BE2C (cell line): ENCODE measurements at places on chromosomes 7 and 10.

DNA sequence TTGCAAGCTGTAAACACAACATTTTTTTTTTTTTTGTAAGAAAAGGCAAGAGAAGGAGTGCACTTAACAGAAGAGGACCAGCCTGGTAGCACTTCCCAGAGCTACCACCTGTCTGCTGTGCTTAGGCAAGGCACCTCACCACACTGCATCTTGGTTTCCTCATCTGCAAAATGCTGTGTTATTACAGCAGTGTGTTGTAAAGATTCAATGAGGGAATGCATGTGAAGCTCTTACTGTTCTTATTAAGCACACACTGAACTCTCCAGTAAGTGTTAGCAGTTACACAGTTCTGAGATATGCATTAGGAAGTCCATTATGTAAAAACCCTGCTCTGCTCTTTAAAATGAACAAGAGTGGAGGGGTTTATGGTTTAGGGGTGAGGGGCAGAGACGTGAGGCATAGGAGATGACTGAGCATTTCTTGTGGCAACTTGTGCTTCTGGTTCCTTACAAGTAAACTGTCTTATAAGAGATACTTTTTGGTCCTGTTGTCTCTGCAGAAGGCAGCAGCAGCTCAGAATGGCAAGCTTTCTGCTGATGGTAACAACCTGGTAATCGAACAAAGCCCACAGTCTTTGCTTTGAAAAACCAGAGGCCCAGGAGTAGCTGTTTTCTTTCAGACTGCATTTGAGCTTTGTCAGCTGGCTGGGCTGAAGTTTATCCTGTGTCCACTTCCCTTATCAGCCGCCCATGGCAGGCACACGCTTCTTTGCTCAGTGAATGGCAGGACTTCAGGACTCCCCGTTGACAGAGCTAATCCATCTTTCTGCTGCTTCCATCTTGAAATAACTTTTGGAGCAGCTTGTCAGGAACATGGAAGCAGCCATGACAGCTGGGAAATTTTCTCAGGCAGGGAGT is 98.8 kb upstream of the BMPER start:
- no peak for DNase-seq

DNA sequence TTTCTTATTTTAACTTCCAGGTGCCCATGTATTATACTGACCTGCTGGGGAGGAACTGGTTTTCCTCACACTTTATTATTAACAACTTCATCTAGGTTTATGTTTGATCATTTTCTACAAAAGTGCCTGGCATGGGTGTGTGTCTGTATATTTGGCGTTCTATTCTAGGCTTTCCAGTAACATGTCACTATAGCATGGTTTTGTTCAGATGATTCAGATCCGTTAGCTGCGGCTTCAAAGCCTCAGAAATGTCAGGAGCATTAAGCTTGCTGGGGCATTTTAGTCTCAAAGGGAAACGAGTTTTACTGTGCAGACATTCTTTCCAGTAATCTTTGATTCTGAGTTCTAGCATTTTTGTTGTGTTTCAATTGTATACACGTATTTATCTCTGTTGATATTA is 2.3 kb downstream of the INPP5A start:
- DNase-seq, result no peak

DNA sequence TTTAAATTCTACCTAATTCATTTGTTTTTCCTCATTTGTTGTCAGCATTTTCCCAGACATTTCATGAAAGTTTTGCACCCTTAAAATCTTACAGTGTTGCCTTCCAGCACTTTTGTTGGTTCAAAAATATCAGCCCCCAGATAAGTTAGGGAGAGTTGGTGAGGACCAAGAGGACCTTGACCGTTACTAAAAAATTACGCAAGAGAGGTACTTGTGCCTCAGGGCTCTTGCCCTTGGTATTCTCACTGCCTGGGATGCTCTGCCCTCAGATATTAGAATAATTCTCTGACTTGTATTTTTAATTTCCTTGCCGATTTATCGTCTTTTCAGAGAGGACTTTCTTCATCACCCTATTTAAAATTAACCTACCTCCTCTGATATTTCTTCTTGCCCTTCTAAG is 3.5 kb upstream of the AKR1B15 start:
- DNase-seq, result no peak

GRCh38 chr7:134153493-134154136 is 26.5 kb downstream of the LRGUK start:
- DNase-seq, result no peak

DNA sequence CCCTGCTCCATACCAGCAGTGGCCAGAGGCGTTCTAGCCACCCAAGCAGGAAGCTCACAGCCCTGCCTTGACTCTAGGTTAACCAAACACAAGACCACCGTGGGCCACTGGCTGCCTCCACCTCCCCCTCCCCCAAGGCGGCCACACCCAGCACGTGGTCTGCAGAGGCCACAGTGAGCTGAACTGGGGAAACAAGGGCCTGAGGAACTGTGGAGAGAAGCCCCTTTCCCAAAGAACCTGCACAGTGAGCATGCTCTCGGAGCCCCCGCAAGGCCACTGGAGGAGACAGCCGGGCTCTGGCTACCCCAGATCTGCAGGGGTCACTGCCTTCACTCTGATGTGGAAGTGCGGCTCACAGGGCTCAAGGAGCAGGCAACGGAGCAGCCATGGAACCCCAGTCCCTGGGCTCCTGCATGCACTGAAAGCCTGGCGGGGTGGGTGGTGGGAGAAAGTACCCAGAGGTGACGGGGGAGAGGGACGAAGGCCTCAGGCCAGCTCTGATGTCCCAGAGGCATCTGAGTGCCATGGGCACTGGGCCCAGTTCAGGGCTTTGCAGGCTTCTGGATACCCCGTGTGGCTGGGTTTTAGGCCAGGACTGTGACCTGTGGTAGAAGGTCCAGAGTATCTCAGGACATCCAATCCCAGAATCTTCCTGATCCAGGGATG is 189.2 kb downstream of the EBF3 start:
- DNase-seq, result no peak

DNA sequence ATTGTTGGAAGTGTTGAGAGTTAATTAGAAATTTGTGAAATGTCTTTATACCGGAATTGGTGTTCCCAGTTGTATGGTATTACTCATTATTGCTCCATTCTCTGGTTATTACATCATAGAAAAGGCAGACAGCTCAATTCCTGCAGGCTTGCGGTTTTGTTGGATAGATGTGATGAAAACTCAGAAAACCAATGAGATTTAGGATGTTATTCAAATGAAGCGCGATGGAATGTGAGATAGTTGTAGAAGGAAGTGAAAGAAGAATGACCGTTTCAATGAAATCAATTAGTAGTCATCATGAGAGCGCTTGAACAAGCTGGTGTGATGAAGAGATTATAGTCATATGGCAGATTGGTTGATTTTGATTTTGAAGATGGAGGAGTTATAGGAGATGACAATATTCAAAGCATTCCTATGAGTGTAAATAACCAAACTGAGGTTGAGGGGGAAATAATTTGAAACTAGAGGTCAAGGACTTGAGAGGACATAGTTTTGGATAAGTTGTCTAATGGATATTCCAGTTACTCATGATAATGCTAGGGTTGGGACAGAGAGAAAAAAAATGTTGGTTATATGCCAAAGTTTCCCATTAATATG is 991.5 kb downstream of the NRG3 start:
- DNase-seq, result no peak

- no peak for DNase-seq
Measured at GRCh38 chr10:113348694-113349093, 204.2 kb upstream of the HABP2 start.

DNA sequence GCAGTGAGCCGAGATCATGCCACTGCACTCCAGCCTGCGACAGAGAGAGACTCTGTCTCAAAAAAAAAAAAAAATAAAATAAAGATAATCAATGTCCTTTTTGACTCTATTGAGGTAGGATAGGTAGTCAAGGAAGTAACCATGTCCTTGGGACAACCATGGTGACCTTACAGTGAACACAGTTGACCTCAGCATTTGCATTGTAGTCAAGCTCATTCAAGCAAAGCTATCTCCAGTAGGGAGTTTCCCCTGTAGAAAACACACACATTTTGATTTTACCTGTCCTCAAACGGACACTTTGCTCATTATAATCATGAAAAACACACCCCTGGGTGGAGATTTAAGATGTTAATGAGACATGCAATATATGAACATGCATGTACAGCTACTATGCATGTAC is 171.7 kb downstream of the KIF20B start:
- DNase-seq, result no peak

- DNase-seq, result no peak
Measured at GRCh38 chr10:98569853-98570252, 123.1 kb upstream of the HPS1 start.

GRCh38 chr10:90738885-90739284 is 119.0 kb downstream of the HTR7 start:
- DNase-seq, result no peak

DNA sequence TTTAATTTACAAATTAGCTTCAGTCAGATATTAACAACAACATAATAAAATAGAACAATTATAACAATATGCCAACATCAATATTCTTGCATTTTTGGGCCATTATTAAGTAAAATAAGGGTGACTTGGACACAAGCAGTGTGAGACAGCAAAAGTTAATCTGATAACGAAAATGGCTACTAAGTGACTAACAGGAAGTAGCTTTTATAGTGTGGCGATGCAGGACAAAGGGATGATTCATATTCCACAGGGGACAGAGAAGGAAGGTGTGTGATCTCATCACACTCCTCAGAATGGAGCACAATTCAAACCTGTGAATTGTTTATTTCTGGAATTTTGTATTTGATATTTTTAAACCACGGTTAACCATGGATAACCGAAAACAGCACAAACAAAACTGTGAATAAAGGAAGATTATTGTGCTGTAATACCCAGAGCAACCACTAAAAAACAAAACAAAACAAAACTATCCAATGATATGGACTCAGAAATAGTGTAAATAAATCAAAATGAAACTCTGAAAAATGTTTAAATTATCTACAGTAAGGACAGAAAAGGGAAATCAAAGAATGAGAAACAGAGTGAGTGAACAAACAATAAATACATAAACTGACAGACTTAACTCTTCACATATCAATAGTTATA is 66.9 kb upstream of the TFEC start:
- no peak for DNase-seq

- DNase-seq, result no peak
Measured at GRCh38 chr10:119166564-119166963, 1.1 kb upstream of the SFXN4 start.

- DNase-seq, result peak; percentile 60
Measured at GRCh38 chr10:111127081-111127848, 50.4 kb downstream of the ADRA2A start.

- no peak for DNase-seq
Measured at GRCh38 chr10:42242135-42242805, 396.1 kb downstream of the ZNF33B start.

DNA sequence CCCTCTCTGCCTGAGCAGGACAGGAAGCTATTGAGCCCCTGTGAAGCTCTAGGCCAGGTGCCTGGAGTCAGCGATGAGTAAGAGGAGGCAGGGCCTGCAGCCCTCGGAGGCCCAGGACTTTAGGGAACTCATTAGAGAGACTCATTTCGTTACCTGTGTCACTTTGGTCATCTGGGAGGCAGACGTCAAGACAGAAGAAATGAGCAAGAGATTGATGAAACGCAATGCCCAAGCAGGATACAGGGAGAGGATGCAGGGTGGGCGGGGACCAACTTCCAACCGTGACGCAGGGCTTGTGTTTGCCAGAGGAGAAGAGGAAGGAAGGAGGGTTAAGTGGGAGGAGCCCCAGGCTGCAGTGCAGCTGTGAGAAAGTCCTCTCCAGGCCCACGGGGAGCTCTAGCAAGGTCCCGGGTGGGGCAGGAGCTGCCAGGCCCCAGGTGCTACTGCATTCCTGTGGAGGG is 26.4 kb upstream of the GNA12 start:
- peak; percentile 52 for DNase-seq

DNA sequence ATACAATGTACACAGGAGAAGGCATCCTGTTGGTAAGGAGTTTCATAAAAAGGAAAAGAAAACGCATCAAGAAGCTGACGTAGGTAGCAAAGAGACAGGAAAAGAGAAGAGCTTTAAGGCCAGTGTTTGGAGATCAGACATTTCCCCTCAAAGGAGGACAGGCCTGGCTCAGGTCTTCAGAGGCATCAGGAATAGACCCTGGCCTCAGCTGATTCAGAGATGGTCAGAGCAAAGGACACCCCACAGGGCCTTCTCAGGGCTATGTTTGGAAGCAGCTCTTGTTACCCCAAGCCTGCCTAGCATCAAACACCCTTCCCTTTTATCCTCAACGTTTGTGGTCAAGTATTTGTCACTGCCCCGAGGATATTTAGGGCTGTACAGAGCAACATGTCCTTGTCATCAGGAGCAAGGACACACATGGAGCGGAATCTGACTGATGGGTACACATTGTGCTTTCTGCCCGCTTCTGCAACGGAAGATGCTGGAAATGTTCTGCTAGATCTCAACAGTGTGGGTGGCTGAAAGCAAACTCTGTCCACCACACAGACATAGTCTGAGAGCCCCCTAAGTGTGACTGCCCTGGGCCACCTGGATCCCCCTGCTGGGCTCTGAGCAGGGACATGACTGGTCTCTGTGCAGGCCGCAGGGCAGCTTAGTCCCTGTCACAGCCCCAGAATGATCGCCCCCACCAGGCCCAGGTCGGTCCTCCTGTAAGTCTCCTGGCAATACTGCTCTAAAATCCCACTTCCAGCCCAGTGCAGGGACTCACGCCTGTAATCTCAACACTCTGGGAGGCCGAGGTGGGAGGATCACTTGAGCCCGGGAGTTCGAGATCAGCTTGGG is 1.0 kb upstream of the ZDHHC4 start:
- DNase-seq, result peak; percentile 27

GRCh38 chr10:52526251-52526823 is 212.3 kb downstream of the DKK1 start:
- no peak for DNase-seq

GRCh38 chr10:113423981-113424721 is 128.7 kb upstream of the HABP2 start:
- no peak for DNase-seq

- DNase-seq, result peak; percentile 47
Measured at GRCh38 chr10:79127151-79127961, 58.6 kb downstream of the ZMIZ1 start.
